ENCODE measurements at places on chromosomes 2 and 18. TPM values are rescaled to one million over a fixed set of nuclear protein-coding genes. Genes with fewer than 3 reads are reported as not detected.

Gene TDRD15
- total RNA-seq: 0.59 TPM

DNA sequence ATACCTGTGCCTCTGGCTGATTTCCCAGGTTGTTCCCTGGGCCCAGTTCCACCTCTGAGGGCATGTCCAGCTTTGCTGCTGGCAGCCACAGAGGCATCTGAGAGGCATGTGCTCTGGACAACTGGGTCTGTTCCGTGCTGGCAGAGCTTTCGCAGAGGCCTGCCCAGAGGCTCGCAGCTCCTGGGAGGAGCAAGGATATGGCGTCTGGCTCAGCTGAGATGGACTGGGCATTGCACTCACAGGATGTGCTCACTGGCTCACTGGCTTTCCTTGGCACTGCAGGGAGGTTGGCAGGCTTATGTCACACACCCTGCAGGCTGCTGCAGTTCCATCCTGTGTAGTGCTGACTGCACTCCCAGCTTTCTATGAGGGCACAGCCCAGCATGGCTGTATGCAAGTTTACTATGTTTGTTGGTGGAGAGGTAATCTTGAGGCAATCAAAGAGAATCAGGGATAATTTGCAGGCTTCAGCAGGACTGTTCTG, 172.3 kb downstream of the PRKCE start:
- H3K27me3 ChIP-seq: no peaks in the 10 kb centered on the region
- H3K36me3 ChIP-seq: no peaks in the 10 kb centered on the region
- H3K4me1 ChIP-seq: peaks cover 29% of the 10 kb centered on the region
- no peak for DNase-seq
- H3K4me3 ChIP-seq: no peak overlapping the region
- no peak overlapping the region for H3K27ac ChIP-seq

DNA sequence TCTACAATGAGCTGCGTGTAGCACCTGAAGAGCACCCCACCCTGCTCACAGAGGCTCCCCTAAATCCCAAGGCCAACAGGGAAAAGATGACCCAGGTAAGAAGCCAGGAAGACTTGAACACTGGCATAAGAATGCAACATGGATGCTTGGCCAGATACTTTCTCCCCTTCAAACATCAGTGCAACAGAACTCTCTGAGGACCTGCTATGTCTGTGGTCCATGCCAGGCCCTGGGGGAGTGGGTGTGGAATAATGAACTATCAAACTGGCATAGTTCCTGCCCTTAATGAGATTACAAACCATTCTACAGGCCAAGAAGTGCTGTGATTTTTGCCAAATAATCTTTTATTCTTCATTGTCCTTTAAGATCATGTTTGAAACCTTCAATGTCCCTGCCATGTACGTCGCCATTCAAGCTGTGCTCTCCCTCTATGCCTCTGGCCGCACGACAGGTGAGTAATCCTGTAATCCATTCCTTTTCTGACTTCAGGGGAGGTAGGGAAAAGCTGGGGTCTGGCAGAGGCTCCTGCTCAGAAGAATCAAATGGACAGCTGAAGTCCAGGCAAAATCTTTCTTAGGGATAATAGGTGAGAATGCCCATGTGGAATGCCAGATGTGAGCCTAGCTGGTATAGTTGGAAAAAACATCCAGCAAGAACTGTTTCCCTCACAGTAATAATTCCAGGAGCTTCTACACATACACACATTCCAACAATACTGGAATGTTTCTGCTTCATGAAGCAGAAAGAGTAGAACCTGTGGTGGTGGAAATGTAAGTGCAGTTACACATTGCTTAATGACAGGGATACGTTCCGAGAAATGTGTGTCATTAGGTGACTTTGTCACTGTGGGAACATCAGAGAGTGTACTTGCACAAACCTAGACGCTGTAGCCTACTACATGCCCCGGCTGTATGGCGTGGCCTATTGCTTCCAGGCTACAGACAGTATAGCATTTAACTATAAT, 16.2 kb downstream of the ACTG2 start:
- no peak overlapping the region for H3K27ac ChIP-seq
- H3K27me3 ChIP-seq: no peaks in the 10 kb centered on the region
- no peak for DNase-seq

Gene C2orf80
- total RNA-seq: not detected

Gene CD8B2
- under 0.01 TPM for total RNA-seq

- no peak for DNase-seq
- H3K4me1 ChIP-seq: no peaks in the 10 kb centered on the region
- H3K27ac ChIP-seq: no peak overlapping the region
- peaks cover 29% of the 10 kb centered on the region for H3K36me3 ChIP-seq
Measured at GRCh38 chr2:48496849-48497248, 33.1 kb upstream of the STON1 start.

Gene METAP1D
- 3.9 TPM for total RNA-seq

All from liver (tissue), 10 donors.